Cardiac ventricle fibroblast (primary cell): ENCODE measurements at places on chromosomes 5 and 9. TPM values are rescaled to one million over a fixed set of nuclear protein-coding genes. Genes with fewer than 3 reads are reported as not detected.

The GAPT gene
- total RNA-seq = not detected in 2 replicates

The DTWD2 gene
- total RNA-seq = 1.1 and 2.1 TPM in 2 replicates

The FOXD4L4 gene
- not detected in 2 replicates for total RNA-seq

The NR5A1 gene
- total RNA-seq = not detected in 2 replicates

The TPM2 gene
- total RNA-seq = 721 and 812 TPM in 2 replicates

The LHX6 gene
- 0.05 and 0.81 TPM in 2 replicates for total RNA-seq

The LCP2 gene
- 0.10 and 0.12 TPM in 2 replicates for total RNA-seq

The TNFSF15 gene
- total RNA-seq = not detected in 2 replicates

The SPINK13 gene
- 6.4 and 8.4 TPM in 2 replicates for total RNA-seq

The ENTREP1 gene
- total RNA-seq = 0.12 and 0.29 TPM in 2 replicates

The DDX4 gene
- total RNA-seq = not detected in 2 replicates

The ORM2 gene
- not detected in 2 replicates for total RNA-seq

The ATP10B gene
- not detected in 2 replicates for total RNA-seq

The ROPN1L gene
- total RNA-seq = 0.54 TPM in 1 of 2 replicates, not detected in the other

The FBXO38 gene
- 37.8 and 58.9 TPM in 2 replicates for total RNA-seq

The LHX3 gene
- total RNA-seq = not detected in 2 replicates

The KCTD16 gene
- total RNA-seq = 0.10 and 0.12 TPM in 2 replicates

The RABEPK gene
- 17.7 and 22.5 TPM in 2 replicates for total RNA-seq

The KCNV2 gene
- total RNA-seq = not detected in 2 replicates

The SLC25A25 gene
- total RNA-seq = 8.0 and 12.2 TPM in 2 replicates

The CD14 gene
- 0.15 and 1.3 TPM in 2 replicates for total RNA-seq

The IRF1 gene
- 18.1 and 20.9 TPM in 2 replicates for total RNA-seq

The ZNF300 gene
- total RNA-seq = 2.6 and 3.8 TPM in 2 replicates

The ALG2 gene
- 54.8 and 58.2 TPM in 2 replicates for total RNA-seq

The OXCT1 gene
- total RNA-seq = 10.1 and 14.0 TPM in 2 replicates

The CFAP157 gene
- total RNA-seq = not detected in 2 replicates

The SFXN1 gene
- 21.5 and 52.4 TPM in 2 replicates for total RNA-seq

The PCDHGB7 gene
- 19.9 and 21.6 TPM in 2 replicates for total RNA-seq

The FGF18 gene
- 0.24 TPM in 1 of 2 replicates, not detected in the other for total RNA-seq

The ADGRD2 gene
- not detected in 2 replicates for total RNA-seq

The TMEM174 gene
- total RNA-seq = not detected in 2 replicates

The URM1 gene
- 26.5 and 39.1 TPM in 2 replicates for total RNA-seq

The RASEF gene
- total RNA-seq = not detected in 2 replicates

The ENG gene
- 213 and 258 TPM in 2 replicates for total RNA-seq

The GHR gene
- total RNA-seq = 4.6 and 5.2 TPM in 2 replicates
